ENCODE measurements at places on chromosomes 2 and 18.

GRCh38 chr2:96884299-96885094 is 14.6 kb upstream of the SEMA4C start:
- DNase-seq, result no peak

GRCh38 chr2:239274391-239275043 is 126.3 kb downstream of the HDAC4 start:
- DNase-seq, result no peak

DNA sequence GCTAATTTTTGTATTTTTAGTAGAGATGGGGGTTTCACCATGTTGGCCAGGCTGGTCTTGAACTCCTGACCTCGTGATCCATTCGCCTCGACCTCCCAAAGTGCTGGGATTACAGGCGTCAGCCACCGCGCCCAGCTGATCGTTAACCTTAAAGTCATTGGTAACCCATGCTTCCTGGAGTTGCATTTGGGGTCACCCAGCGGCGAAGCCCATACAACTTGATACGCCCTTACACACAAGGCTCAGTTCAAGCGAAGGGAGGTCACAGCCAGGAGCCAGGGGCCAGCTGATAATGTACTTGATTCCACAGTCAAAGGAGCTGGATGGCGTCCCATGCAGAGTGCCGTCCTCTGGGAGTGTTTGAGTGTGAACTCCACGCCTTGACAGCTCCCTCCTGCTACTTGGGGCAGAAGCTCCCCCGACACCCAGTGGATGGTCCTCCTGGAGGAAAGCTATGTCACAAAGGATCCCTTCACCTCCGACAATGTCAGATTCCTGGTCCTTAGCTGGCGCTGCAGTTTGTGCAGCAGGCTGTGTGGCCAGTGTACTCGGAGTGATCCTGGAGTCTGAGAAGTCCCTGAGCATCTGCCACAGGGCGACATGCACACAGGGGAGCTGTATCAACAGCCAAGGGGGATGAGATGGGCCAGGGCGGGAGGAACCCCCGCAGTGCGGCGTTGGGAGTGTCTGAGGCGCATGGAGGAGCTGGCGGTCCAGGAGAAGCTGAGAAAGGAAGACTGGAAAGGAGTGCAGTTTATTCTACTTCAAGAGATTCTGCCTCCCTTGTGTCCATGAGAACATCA is 7.9 kb downstream of the CLHC1 start:
- no peak for DNase-seq

GRCh38 chr18:13430663-13431062 is 212.1 kb downstream of the LDLRAD4 start:
- DNase-seq, result no peak

- DNase-seq, result no peak
These were observed 188.6 kb downstream of the MYCN start for GRCh38 chr2:16128746-16129610.

DNA sequence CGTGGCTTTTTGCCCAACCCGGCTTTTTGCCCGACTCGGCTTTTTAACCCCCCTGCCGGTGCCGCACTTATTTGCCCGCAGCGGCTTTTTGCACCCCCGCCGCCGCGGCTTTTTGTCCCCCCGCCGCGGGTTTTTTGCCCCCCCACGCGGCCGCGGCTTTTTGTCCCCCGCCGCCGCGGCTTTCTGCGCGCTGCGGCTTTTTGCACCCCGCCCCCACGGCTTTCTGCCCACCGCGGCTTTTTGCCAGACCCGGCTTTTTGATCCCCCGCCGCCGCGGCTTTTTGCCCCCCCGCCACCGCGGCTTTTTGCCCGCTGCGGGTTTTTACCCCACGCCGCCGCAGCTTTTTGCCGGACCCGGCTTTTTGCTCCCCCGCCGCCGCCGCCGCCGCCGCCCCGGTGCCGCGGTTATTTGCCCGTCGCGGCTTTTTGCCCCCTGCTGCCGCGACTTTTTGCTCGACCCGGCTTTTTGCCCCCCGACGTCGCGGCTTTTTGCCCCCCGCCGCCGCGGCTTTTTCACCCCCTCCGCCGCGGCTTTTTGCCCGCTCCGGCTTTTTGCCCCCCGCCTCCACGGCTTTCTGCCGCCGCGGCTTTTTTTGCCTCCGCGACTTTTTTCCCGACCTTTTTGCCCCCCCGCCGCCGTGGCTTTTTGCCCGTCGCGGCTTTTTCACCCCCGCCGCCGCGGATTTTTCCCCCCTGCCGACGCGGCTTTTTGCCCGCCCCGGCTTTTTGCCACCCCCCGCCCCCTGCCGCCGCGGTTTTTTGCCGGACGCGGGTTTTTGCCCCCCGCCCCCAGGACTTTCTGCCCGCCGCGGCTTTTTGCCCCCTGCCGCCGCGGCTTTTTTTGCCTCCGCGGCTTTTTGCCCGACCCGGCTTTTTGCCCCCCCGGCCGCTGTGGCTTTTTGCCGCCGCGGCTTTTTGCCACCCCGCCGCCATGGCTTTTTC is 2786.5 kb downstream of the RPIA start:
- DNase-seq, result peak; percentile 24

DNA sequence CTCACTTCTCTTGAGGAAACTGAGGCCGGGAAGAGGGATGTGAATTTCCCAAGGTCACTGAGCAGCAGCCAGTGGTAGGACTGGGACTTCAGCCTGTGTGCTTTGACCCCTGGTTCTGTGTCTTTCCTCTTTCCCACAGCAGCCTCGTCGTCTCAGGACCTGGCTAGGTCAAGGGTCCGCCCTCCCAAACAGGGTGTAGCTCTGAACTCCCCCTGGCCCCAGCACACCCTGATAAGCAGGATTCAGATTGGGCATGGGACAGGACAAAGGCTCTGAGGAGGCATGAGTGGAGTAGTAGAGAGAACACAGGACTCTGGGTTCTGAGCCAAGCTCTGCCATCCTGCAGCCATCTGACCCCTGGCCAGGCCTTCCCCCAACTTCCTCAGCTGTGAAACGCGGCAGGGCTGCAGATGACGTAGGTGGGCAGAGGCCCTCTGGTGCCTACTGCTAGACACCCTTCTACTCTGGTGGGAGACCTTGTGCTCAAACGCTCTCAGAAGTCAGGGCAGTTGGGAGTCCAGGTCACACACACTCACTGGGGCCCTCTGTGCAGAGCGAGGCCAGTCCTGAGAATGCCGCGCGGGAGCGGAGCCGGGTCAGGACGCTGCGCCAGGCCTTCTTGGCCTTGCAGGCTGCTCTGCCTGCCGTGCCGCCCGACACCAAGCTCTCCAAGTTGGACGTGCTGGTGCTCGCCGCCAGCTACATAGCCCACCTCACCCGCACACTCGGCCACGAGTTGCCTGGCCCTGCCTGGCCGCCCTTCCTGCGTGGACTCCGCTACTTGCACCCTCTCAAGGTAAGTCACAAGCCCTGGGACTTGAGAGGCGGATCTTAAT is 984 bp downstream of the TCF23 start:
- no peak for DNase-seq

GRCh38 chr2:236889791-236890704 is 195.6 kb upstream of the COPS8 start:
- DNase-seq, result no peak

GRCh38 chr18:50159654-50160046 is 35.3 kb downstream of the MYO5B start:
- no peak for DNase-seq

- DNase-seq, result no peak
These were observed 47.0 kb upstream of the CABLES1 start for GRCh38 chr18:23088310-23088709.

DNA sequence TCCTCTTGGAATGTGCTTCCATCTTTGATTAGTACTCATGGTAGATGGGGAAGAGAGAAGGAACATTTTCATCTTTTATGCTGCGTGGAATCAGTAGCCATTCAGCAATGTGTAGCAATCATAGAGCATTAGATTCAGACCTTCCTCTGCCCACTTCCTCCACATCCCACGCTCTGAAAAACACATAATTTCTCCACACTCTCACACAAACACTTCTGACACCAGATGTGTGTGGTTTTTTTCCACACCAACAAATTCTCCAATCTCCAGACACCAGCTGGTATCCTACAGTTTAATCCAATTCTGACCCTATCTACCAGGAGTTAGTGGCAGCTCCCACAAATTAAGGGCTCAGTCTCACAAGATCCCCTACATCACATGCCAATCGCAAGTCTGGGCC is 103.3 kb downstream of the AOX1 start:
- no peak for DNase-seq

- DNase-seq, result no peak
These were observed 298.6 kb upstream of the MAP2 start for GRCh38 chr2:209125291-209125690.

GRCh38 chr18:9734189-9734588 is 26.1 kb downstream of the RAB31 start:
- peak; percentile 35 for DNase-seq

DNA sequence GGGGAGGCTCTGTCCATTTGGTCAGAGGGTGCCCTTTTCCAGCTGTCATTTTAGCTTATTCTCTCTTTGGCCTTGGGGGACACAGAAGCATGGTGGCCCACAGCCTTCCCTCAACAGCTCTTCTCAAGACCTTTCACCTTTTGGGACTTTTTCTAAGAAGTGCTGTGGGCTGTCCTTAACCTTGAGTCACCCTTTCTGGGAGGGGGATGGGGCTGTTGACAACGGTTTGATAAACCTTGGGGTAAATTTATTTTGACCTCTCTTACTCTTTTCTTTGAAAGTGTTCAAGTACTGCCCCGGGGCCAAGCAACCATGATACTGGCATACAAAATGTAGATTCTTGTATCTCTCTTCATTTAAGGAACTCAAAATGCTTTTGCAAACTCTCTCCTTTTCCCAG is 13.7 kb downstream of the IGFBP5 start:
- no peak for DNase-seq

DNA sequence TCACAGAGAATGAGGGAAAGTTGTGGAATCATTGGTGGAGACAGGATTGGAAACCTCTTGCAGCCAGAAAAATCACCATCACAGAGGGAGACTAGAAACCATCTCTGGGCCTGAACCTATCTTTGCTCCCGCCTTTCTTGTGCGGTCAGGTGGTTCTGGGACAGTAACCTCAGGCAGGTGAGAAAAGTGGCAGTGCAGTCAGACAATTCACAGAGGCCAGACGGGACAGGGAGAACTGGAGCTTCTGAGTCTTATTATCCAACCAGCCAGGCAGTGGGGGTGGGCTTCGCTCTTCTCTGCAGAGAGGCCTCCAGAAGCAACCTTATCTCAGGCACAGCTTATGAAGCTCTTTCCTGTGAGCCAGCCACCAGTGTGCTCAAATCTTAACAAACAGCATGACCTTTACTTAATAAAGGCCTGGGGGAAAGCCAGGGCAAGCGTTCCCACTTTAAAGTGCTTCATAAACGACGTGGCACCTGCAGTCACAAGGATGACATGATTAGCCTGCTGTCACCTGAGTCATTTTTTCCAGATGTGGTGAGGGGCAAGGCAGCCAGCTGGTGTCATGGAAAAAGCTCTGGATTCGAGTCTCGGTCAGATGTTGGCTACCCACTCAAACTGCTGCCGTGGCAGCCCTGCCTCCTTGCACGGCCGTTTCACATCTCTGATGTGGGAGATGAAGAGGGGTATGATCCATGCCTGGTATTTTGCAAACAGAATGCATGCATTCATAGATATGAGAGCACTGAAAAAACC is 109.7 kb downstream of the B3GNT2 start:
- DNase-seq, result peak; percentile 64

- DNase-seq, result no peak
These were observed 94.0 kb downstream of the AQP4 start for GRCh38 chr18:26771524-26771923.

DNA sequence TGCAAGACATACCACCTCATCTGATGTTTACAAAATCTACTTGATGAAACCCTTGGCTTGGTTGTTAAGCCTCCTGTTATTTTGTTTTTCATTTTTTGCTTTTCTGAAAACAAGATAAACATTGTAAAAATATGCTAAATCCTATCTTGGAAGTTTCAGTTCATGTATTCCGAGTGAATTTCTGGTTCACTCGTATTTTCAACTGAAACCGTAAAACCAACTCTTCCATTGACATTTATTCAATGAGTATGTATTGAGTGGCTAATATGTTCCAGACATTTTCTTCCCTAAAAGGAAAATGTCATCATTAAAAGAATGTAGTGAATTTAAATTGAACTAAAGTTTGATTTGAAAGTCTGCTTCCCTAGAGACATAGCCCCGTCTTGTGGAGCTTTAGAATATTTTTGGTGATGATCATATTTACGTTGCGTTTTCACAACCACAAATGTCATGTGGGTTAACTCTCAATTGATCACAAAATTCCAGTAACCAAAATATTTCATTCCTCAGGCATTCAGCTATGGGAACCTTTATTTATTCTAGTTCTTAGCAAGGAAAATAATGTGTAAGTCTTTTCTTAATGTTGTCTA is 204.2 kb downstream of the MBD2 start:
- DNase-seq, result no peak

GRCh38 chr2:63875131-63875527 is 33.4 kb downstream of the UGP2 start:
- DNase-seq, result no peak

DNA sequence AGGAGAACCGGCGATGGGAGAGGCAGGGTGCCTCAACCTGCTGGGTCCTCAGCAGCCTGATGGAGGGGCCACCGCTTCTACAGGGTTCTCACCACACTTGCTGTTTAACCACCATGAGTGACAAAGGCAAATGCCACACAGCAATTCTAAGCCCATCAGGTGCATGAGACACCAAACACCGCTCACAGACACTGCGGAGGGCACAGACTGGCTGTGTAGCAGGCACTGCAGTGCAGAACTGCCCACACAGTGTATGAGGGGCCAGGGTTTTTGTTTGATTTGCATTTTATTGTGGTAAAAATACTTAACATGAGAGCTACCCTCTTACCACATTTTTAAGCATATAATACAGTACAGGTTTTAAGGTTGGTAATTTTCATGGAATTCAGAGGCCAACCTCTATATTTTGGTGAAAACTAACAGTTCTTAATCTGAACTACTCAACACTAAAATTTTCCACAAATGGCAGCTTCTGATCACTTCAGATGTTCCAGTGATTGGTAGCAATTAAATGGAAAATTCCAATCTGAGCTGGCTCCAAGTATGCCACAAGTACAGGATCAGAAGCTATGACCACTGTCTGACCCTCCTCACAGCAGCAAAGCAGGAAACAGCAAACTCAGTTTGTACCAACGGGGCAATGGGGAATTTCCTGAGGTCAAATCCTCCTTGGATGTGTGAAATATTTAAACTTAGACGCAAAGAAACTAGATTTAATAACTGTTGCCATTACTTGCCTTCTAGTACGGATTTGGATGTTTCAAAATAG is 67.7 kb downstream of the FAM210A start:
- DNase-seq, result peak; percentile 82

DNA sequence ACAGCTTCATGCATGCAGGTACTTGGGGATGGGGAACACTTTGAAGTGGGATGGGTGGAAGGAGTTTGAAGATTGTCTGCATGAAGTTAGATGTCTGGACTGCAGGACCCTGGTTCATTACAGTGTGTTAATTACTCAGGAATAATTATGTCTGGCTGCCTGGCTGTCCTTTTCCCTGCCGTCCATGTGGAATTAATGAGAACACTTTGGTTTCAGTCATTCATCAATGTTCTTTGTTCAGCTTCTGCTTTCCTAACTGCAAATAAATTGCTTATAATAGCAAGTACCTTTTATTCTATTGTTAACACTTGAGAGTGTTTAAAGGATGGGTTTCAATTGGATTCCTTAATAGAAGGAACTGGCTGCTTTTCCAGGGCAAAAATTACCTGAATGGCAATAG is 35.8 kb downstream of the MTCL1 start:
- no peak for DNase-seq

- DNase-seq, result no peak
These were observed 583.6 kb upstream of the PIK3C3 start for GRCh38 chr18:41371156-41372045.
